ENCODE measurements at places on chromosomes 2 and 18. TPM values are rescaled to one million over a fixed set of nuclear protein-coding genes. Genes with fewer than 3 reads are reported as not detected.
A peak's percentile ranks its signal among the peaks of the same experiment; 100 is the strongest.

- DNase-seq = no peak
Observed at GRCh38 chr2:200750323-200750910, 61.3 kb upstream of the BZW1 start.

Gene DCC
- total RNA-seq = 0.17 TPM

Gene REG1B
- not detected for total RNA-seq

- DNase-seq = no peak
Observed at GRCh38 chr18:4102901-4103300, 352.2 kb downstream of the DLGAP1 start.

- DNase-seq = no peak
Observed at GRCh38 chr2:147577998-147578380, 266.8 kb upstream of the ACVR2A start.

DNA sequence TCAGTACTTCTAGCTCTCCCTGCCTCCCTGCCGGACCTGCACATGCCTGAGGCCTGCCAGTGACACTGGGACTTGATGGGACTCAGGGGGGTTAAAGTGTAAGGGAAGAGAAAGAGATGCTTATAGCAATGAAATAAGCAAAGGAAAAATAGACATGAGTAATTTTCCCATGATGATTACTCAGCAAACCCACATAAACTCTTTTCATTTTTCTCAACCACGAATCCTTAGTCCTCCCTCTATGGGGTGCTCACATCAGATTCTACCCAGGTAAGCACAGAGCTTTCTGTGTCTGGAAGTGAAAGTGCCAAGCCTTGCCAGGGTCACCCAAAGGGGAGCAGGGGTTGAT is 44.8 kb upstream of the ANKRD62 start:
- no peak for DNase-seq

Gene PTPN4
- 42.5 TPM for total RNA-seq

Gene CYP27C1
- 0.25 TPM for total RNA-seq

DNA sequence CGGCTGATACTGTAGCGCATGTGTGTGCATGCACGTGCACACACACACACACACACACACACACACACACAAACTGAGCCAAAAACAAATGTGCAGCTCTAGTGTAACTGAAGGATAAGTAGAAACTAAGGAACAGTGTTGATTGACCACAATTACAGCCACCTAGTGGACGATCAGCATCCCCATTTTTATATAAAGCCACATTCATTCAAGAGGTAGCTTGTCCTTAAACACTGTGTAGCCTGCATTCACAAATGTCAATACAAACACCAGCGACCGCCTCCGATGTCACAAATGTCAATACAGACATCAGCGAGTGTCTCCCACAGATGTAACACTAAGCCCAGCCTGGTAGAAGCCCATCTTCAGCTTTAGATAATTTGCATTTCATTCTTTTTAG is 167.4 kb downstream of the PTGR3 start:
- DNase-seq = no peak

Gene MC5R
- total RNA-seq = not detected

- no peak for DNase-seq
Observed at GRCh38 chr2:72676341-72677025, 149.3 kb downstream of the EXOC6B start.

DNA sequence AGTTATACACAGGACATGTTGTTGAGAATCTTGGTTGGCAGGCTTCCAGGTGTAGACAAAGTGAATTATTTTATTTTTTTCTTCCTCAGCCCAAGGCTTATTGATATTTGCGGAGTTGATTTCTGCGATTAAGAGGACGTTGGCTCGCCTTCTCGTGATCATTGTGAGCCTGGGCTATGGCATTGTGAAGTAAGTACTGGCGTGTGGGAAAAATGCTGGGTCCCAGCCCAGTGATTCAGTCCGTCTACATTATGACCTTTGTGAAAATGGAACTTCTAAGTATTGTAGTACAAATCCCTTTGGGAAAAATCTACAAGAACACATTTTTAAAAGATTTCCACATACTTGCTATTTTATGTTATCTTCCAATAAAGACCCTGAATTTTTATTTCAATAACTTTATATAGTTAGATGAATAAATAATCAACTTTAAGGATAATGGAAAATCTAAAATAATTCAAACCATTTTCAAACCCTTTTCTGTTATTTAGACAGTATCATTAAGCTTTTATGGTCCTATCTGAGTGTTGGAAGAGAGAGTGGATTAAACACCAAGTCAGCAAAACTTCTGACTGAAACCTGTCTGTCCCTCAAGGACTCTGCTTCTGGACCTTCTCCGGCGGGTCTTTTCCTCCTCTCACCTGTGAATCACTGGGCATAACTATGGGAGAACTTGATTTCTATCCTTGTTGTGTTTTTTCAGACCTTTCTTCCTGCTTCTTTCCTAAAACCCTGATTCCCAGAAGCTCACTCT is 31.0 kb downstream of the TMEM87B start:
- DNase-seq = peak; percentile 54

DNA sequence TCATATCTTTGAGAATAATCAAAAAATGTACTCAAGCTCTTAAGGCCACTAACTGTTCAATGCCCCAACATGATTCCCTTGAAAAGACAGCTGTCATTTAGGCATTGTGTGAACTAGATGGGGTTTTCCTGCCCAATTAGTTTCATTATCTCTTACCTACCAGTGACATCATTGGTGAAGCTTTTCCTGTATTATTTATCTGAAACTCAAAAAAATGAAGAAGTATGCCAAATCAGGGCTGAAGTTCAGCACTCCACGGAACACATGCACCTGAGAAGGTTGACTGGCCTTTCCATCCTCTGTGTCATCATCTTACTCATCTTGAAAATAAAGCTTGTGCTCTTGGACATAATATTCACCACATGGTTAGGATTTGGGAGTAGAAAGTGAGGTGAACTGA is 126.4 kb downstream of the TXNL1 start:
- DNase-seq = no peak

- no peak for DNase-seq
Observed at GRCh38 chr2:201932511-201932910, 101.1 kb upstream of the FZD7 start.

Gene SH3BP4
- 19.9 TPM for total RNA-seq
